ENCODE measurements at places on chromosomes 4 and X.

- DNase-seq: peak; percentile 35
Observed at GRCh38 chrX:119758731-119759247, 401 bp downstream of the SOWAHD start.

GRCh38 chrX:38651625-38652601 lies 90.6 kb downstream of the TSPAN7 start:
- DNase-seq: no peak

DNA sequence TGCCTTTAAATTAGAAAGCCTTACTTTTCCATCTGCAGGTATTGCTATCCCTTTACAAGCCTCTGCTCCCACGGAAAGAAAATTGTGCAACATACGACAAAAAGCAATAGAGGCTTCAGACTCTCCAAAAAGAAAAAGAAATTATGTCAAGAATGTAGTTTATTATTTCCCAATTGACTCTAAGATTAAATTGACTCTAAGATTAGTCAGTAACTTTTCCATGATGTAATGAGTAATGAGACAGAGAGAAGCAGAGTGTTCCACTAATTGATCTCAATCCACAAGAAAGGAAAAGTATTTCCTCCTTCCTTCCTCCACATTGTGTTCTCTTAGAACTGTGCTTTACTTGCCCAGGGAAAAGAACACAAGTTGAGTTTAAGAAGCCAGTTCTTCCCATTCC lies 345.7 kb upstream of the HS3ST1 start:
- DNase-seq: no peak

GRCh38 chrX:130857207-130857606 lies 45.8 kb downstream of the ENOX2 start:
- DNase-seq: no peak

- DNase-seq: no peak
Observed at GRCh38 chr4:127304356-127304755, 328.4 kb upstream of the INTU start.

- DNase-seq: peak; percentile 29
Observed at GRCh38 chr4:168831919-168832762, 177.9 kb downstream of the CBR4 start.

DNA sequence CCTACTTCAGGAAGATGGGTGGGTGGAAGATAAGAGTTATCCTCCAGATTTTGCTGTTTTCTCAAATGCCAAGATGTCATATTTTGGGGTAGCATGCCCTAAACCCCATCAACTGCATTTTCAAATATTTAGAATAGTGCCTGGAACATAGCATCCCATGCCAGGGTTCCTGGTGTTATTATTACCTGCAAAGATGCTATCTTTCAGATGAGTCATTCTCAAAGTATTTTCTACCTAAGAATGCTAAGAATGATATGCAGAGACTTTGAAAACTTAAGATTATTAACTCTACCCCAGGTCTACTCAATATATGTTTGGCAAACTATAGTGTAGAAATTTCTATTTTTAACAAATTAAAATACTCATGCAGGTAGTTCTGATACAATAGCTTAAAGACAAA lies 934.3 kb upstream of the SLIT2 start:
- DNase-seq: no peak

DNA sequence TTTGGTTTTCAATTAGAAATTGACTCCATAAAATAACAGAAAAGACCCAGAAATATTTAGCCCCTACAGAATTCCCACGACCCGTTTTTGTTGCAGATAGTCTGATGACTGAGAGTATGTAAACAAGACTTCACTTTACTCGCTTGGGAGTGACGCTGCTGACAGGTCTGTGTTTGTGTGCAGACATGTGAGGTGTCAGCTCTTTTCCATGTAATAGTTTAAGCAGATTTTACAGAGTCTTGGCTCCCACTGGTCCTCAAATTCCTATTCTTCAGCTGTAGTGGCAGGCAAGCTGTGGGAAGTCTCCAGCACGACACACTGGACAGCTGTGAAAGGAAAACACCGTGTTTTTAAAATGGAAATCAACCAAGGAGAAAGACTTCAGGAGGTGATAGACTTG lies 455.7 kb downstream of the GABRG1 start:
- no peak for DNase-seq

GRCh38 chrX:37679888-37680287 lies 5.7 kb upstream of the XK start:
- no peak for DNase-seq

Data from T-helper 17 cell (primary cell).